Activated CD8-positive, alpha-beta T cell treated with anti-CD3 and anti-CD28 coated beads, Interleukin-2, amount 10 ng/mL, durations not matched to agents 7 days and 5 days (primary cell): ENCODE measurements at places on chromosomes 5 and 9.

GRCh38 chr5:9667906-9668305 lies 37.8 kb upstream of the TAS2R1 start:
- H3K36me3 ChIP-seq = no peaks in the 10 kb centered on the region
- no peaks in the 10 kb centered on the region for H3K27me3 ChIP-seq
- no peak for DNase-seq
- no peaks in the 10 kb centered on the region for H3K4me1 ChIP-seq
- no peak overlapping the region for H3K4me3 ChIP-seq

DNA sequence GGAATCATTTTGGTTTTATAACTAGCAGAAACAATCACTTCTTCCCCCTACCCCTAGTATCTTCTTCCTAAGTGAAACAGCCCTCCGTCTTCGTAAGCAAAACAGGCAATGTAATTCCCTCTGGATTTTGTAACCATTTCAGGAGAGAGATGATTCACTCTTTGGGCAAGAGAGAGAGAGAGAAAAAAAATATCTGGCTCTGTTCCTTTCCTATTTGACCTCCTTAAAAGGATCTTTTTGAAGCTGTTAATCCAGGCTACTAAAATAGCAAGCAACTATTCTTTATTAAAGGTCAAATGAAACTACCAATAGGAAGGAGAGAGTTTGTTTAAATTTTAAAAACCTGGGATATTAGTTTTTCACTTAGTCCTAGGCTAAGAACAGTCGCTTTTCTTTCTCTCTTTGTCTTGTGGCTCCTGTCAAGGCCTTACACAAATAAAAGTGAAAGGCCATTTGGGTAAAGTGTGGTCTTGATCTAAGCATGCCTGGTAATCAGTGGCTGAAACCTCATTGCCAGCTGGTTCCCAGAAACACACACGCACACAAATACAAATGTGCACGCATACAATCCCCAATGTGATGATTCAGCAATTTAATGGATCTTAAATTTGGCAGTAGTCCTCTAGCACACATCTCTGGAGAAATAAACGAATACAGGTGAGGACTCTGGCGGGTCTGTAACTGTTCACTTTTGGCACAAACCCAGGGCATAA lies 70.2 kb downstream of the PRUNE2 start:
- no peak for DNase-seq
- H3K4me3 ChIP-seq = no peak overlapping the region
- H3K36me3 ChIP-seq = no peaks in the 10 kb centered on the region
- H3K4me1 ChIP-seq = no peaks in the 10 kb centered on the region
- H3K27me3 ChIP-seq = peaks cover 3% of the 10 kb centered on the region
- H3K27ac ChIP-seq = no peak overlapping the region

- no peaks in the 10 kb centered on the region for H3K27me3 ChIP-seq
- H3K4me3 ChIP-seq = no peak overlapping the region
- H3K4me1 ChIP-seq = no peaks in the 10 kb centered on the region
- no peaks in the 10 kb centered on the region for H3K36me3 ChIP-seq
Observed at GRCh38 chr5:17172791-17173190, 44.6 kb upstream of the BASP1 start.

DNA sequence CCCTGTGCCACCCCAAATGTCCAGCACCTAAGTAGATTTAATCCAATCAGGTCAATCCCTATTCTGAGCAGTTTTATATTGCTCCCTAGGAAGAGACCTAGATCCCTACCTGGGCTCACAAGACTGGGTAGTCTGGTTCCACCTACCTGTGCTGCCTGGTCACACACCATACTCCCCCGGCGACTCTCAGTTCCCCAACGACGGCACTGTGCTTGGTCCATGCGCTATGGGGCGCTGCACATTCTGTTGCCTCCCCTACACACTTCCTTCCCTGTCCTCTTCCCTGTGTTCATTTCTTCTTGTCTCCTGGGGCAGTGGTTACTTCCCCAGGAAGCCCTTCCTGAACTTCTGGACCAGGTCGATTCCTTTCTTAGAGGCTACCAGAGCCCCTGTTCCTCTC lies 109.9 kb upstream of the IL12B start:
- peaks cover 2% of the 10 kb centered on the region for H3K4me1 ChIP-seq
- H3K27ac ChIP-seq = no peak overlapping the region
- H3K27me3 ChIP-seq = peaks cover 28% of the 10 kb centered on the region

DNA sequence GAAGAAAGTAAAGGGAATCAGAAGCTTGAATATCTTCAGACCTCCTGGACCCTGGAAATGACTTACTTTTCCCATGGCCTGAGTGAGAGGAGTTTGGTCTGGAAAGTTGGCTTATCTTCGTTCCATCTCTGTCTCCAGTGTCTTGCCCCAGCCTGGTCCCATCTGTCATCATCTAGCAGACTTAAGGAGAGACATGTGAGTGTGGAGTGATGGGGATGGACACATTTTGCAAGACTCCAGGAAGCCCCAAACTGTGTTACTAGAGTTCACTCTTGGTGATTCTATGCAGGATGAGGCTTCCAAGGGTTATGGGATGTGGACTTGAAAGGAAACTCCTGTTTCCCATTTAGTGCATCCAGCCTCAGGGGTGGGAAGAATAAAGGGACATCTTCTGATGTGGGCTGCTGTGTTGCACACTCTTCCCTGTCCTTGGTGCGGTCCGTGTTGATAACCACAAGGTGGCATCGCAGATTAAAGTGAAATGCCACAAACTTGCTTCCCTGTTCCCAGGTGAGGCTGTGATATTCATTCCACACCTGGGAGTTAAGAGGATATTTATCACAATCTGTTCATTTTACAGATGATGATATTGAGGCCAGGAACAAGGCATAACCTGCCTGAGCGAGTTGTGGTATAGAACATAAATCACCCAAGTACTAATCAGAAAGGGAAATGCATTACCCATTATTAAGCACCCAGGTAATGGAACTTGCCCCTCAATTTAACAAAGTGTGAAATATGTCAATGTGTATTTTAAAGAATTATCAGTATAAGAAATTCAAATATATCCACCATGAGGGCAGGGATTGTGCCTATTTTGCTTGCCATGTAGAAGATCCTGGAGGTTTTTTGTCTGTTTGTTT lies 269.9 kb upstream of the PAPPA start:
- DNase-seq = no peak
- no peaks in the 10 kb centered on the region for H3K36me3 ChIP-seq
- no peak overlapping the region for H3K27ac ChIP-seq
- no peaks in the 10 kb centered on the region for H3K4me1 ChIP-seq

DNA sequence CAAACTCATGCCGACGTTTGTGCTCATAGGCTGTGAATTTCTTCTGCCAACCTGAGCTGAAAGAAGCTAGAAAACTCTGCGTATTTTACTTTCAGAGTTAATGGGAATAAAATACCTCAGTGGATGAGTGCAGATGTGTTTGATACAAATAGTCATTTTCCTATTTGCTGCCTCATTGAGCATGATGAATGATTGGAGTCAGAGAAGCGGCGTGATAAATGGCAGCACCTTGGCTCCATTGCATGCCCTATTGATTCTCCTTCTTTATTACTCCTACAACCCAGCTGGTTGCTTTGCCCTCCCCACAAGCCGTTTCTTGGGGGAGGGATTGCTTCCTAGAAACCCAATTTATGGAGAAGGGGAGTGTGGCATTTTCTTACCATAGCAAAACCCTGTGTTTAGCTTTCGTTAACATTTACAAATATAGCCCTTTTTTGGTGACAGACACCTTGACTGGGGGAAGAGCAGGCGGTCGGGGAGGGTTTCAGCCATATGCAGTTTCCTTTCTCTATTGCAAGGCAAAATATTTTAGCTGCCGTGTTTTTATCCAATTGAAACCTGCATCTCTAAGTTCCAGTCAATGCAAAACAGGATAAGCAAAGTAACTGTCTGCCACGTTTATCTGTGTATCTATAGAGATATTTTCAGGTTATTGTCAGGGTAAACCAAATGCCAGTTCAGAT lies 93.1 kb upstream of the TBCA start:
- no peaks in the 10 kb centered on the region for H3K4me1 ChIP-seq
- DNase-seq = no peak
- H3K27ac ChIP-seq = no peak overlapping the region

DNA sequence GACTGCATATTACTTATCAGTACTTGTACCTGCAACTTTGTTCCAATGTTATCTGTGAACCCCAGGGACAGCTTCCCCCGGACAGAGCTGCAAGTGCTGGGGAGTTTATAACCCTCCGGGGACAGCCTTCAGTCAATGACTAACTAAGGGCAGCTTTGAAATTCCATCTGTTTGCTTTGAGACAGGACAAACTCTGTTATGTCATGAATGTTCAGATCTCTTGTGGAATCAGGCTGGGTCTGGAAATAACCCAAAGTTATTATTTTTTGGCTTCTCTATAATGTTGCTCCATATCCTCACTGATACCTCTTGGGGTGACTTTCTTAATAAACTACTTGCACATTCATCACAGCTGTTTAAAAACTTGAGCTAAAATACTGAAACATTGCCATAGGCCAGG lies 617.5 kb upstream of the TLE4 start:
- H3K27me3 ChIP-seq = no peaks in the 10 kb centered on the region
- no peak overlapping the region for H3K27ac ChIP-seq
- no peak for DNase-seq
- H3K4me3 ChIP-seq = no peak overlapping the region

- H3K4me1 ChIP-seq = peaks cover 2% of the 10 kb centered on the region
- no peaks in the 10 kb centered on the region for H3K36me3 ChIP-seq
- H3K27ac ChIP-seq = no peak overlapping the region
Observed at GRCh38 chr5:173573126-173573960, 43.1 kb downstream of the BOD1 start.

GRCh38 chr9:5571629-5572232 lies 57.2 kb upstream of the RIC1 start:
- no peaks in the 10 kb centered on the region for H3K36me3 ChIP-seq
- peaks cover 12% of the 10 kb centered on the region for H3K4me1 ChIP-seq
- no peak overlapping the region for H3K27ac ChIP-seq
- H3K4me3 ChIP-seq = no peak overlapping the region
- H3K27me3 ChIP-seq = no peaks in the 10 kb centered on the region
- DNase-seq = no peak

- H3K4me3 ChIP-seq = peak overlapping the region; percentile 93
- peaks cover 43% of the 10 kb centered on the region for H3K36me3 ChIP-seq
- DNase-seq = peak; percentile 51
- H3K27ac ChIP-seq = peak overlapping the region; percentile 97
Observed at GRCh38 chr5:52799358-52799982, 11.8 kb downstream of the ITGA1 start.

GRCh38 chr9:2693056-2693455 lies 24.3 kb upstream of the KCNV2 start:
- no peaks in the 10 kb centered on the region for H3K36me3 ChIP-seq
- H3K27ac ChIP-seq = no peak overlapping the region
- no peak overlapping the region for H3K4me3 ChIP-seq
- no peak for DNase-seq
- H3K4me1 ChIP-seq = no peaks in the 10 kb centered on the region

DNA sequence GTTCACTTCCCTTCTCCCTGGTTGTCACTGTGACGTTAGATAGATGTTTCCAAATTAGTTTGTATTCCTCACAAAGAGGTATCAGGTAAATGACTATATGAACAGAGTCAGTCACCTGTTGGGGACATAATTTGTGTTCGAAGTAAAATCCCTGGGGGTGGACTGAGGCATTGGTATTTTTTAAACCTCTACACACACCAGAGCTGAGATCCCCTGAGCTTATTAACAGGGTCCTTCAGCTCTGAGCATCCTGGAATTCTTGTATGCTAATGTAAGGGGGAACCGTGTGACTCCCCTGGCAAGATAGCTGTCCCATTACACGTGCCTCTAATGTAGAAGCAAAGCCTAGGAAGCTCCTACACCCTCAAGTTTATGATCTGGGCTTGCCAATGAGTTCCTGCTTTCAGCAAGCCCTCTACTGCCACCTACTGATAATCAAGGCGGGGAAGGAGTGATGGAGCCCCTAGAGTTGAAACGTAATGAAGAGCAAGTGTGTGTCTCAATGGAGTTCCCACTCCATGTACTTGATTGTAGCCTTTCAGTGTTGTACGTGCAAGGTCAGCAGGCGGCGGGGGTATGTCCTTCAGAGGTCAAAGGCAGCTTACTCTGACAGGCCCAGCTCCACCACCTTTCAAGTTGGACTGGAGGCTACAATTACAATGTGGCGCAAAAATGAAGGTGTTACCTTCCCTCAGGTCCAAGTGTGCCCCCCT lies 14.4 kb downstream of the PRKACG start:
- DNase-seq = peak; percentile 79
- no peak overlapping the region for H3K4me3 ChIP-seq
- no peak overlapping the region for H3K27ac ChIP-seq
- H3K36me3 ChIP-seq = no peaks in the 10 kb centered on the region
- H3K27me3 ChIP-seq = peaks cover 9% of the 10 kb centered on the region

DNA sequence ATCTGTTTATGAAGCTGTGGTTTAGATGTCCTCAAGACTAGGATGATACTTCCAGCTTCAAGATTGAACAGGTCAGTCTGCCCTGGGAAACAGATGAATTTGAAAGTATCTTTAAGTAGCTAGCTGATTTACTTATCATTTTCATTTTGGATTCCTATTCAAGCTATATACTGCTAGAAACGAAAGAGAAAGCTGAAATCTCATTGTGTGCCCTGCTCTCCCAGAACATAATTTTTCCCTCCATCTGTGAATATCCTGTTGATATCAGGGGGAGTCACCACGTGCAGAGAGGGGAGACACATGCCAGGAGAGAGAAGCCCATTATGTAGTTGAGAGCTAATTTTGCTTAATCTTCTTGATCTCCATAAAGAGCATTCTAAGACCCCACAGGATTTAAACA lies 439.1 kb downstream of the NR2F1-AS1 start:
- DNase-seq = no peak
- no peaks in the 10 kb centered on the region for H3K27me3 ChIP-seq
- no peak overlapping the region for H3K27ac ChIP-seq
- no peak overlapping the region for H3K4me3 ChIP-seq
- no peaks in the 10 kb centered on the region for H3K36me3 ChIP-seq
- H3K4me1 ChIP-seq = no peaks in the 10 kb centered on the region

DNA sequence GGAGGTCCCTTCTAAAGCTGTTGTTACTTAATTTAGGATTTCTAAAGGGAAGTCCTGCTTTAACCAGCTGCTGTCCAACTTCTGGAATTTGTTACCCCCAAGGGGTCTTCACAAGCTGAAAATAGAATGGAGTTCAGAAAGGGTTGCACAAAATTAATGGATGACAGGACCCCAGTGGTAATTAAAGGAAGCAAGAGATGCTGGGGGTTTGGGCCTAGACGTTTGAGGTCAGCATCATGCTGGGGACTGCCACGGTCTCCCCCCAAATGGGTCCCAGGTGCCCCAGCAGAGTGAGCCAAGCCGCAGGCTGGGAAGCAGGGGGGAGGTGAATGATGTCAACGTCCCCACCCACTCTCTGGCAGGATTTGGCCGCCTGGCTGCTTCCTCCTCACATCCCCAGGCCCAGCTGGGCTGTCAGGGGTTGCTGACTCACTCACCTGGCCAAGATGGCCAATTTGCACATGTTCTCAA lies 97.5 kb upstream of the ARAP3 start:
- no peak overlapping the region for H3K27ac ChIP-seq
- DNase-seq = no peak
- H3K4me3 ChIP-seq = no peak overlapping the region

DNA sequence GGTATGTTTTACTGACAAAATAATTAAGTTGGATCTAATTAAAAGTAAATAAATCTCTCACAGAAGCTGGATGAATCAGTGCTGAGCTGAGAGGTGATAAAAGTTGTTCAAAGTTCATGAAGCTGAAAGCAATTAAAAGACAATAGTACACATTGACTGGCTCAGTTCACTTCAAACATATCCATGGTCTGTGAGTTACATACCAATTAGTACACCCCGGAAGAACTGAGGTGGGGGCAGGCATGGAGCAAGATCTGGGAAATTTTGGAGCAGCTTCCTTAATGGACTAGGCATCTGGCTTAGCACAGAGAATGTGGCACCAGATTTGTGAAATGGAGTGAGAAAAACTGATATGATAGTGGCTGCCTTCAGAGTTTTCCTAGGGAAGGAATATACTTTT lies 152.7 kb downstream of the ATP10B start:
- H3K27me3 ChIP-seq = peaks cover 3% of the 10 kb centered on the region
- H3K36me3 ChIP-seq = no peaks in the 10 kb centered on the region
- H3K4me1 ChIP-seq = no peaks in the 10 kb centered on the region
- H3K27ac ChIP-seq = no peak overlapping the region
